ENCODE measurements at places on chromosomes 4 and X.

DNA sequence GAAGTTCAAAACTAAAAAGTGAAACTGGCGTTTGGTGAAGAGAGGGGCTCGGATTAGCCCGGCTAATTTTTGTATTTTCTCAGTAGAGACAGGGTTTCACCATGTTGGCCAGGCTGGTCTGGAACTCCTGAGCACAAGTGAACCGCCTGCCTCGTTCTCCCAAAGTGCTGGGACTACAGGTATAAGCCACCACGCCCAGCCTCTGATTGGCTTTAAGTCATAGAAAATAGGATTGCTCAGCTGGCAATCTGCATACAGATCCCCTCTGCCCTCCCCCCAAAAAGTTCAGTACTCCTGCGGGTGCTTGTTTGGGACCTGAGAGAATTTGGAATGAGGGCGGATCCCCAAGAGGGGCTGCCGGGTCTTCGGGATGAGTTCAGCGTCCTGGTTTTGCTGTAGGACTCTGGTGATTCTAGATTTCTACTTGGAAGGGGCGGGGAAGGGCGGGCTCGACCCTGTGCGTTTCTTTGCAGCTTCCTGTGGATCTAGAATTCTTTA, 537 bp upstream of the PRKX start:
- no peak for DNase-seq

DNA sequence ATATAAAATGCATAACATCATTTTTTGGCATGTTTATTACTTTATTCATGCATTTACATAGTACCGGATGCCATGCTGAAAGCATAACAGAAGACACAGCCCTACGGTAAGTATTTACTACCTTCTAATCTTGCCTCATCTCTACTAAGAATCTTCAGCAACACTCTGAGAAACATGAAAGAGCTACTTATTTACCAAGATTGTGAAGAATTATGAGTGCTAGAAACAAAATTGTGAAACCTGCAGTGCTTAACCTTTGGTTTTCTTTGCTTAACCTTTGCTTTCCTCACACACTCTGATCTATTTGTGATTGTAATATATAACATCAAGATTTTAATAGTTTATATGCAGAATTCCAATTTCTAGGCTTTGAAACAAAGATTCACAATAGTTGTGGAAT, 7.4 kb downstream of the ANTXR2 start:
- no peak for DNase-seq

- DNase-seq = no peak
Measured at GRCh38 chr4:147017081-147017480, 71.4 kb upstream of the TTC29 start.

GRCh38 chr4:22129454-22130029, 181.0 kb upstream of the KCNIP4 start:
- no peak for DNase-seq

DNA sequence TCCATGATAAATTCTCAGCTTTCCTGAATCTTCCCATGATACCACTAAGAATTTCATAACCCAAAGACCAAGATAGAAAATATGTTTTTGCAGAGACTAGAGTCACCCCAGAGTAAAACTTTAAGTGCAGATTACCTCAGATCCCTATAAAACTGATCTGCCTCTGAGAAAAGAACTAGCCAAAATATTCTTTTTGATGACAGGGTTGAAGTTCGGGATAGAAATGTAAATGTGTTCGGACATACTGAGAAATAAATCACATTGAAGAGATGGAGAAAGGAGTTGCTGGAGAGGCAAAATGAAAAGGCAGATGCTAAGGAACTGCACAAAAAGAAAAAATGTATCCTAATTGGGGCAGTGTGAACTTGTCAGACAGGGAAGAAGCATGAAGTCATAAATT, 501.8 kb downstream of the ANKRD50 start:
- DNase-seq = no peak

- DNase-seq = no peak
Measured at GRCh38 chrX:120087289-120088017, 10.0 kb upstream of the RHOXF2B start.

DNA sequence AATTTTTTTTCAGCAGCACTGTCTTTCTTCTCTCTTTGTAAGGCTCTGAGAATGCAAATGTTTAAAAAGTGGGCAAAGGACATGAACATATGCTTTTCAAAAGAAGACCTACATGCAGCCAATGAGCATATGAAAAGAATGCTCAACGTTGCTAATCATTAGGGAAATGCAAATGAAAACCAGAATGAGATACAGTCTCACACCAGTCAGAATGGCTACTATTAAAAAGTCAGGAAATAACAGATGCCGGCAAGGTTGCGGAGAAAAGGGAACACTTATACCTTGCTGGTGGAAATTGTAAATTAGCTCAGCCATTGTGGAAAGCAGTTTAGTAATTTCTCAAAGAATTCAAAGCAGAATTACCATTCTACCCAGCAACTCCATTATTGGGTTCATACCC, 51.6 kb downstream of the BMP15 start:
- DNase-seq = no peak

DNA sequence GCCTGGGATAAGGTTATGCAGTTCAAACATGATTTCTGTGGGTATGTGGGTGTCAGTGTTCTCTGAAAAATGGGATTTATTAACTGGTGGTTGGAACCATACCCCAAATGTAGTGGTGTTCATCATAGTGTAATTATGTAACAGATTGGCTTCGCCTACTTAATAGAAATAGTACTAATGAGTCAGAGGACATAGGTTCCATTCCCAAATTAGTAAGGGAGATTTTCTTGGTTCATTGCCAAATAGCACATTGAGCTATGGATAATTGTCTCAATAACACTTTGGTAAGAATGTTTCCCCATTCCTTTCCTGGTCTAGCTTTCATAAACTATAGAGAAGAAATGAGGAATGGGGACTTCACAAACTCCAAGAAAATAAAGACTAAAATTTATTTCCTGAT, 20.5 kb upstream of the CYBB start:
- no peak for DNase-seq

DNA sequence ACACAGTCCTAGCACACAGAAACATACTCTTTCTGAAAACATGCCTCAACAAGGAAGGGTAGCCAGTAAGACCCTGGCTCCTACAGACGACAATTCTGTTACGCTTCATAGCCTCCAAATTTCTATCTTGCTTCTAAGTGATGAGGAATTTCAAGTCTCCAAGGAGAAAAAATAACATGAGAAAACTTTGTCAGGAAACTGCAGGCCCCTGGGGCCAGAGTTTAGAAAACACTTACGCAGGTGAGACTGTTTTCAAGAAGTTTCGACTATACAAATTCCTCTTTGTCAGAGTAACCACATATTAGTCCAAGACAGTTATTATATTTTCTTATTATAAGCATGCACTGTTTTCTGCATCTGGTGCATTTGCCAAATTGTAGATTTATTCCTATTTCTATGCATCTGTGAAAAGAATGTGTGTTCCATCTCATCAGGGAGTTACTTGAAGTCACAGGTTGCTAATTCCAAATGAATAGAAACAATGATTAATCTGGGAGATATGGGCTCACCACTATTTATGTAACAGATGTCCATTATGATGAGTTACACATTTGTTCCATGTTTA, 30.3 kb upstream of the HCCS start:
- no peak for DNase-seq

GRCh38 chr4:6250235-6250983, 19.2 kb upstream of the WFS1 start:
- peak; percentile 76 for DNase-seq

DNA sequence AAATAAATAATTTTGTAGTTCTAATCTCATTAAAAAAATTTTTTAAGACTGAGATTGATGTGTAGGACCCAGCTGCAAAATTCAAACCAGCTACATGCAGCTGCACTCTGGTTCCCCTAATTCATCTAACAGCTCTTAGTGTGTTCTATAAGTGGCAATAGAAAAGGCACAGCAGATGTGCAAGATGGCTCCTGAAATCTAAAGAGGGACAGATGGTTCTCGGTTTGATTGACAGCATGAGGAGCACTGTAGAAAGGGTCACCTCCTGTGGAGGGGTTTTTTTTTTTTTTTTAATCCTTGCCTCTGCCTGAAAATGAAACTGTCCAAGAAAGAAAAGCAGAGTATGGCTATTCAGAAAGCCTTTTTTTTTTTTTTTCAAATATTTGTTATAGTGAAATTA, 16.9 kb upstream of the OCIAD1 start:
- DNase-seq = no peak

DNA sequence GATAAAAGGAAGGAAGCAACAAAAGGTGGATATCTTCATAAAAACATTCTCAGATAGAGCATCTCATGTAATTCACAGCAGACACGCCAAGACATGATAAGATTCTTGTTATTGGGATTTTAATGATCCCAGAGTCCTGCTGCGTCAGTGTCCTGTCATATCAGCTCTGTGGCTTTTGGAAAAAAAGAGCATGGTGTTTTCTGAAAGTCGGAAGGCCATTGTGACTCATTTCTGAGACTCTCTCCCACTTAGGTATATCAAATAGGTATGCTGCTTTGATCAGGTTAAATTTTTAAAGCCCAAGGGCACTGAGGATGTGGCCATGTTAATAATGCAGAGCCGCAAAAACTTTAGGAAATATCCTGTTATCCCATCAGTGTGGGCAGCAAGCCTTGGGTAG, 481.0 kb downstream of the KCNIP4 start:
- DNase-seq = no peak

DNA sequence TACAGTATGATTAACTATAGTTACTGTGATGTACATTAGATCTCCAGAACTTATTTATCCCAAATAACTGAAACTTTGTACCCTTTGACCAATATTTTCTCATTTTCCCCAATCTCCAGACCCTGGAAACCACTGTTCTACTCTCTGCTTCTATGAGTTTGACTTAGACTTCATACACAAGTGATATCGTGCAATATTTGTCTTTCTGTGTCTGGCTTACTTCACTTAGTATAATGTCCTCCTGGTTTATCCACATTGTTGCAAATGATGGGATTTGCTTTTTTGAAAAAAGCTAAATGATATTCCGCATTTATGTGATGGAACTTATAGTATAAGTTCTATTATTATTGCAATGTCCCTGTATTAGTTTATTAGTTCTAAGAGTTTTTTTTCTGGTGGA, 81.8 kb upstream of the SOD3 start:
- DNase-seq = no peak

DNA sequence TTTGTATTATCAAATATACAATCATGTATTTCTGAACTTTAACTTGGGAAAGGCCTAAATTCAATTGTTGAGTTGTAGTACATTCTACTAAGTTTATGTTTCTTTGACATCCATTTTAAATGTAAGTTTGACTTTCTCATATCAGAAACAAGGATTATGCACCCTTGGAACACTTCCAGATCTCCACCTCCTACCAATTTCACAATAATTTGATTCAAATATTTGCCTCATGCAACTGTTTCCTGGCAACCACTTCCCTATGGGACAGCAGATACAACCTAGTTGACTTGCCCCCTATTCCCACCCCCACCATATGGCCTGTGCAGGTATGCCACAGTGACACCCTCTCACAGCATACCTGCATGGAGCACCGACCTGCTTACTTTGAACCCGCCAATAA, 506.4 kb upstream of the PABPC4L start:
- no peak for DNase-seq

GRCh38 chrX:31397119-31397518, 325.3 kb upstream of the FTHL17 start:
- no peak for DNase-seq

GRCh38 chrX:43375136-43375535, 281.0 kb upstream of the MAOA start:
- DNase-seq = no peak

GRCh38 chr4:88017516-88018297, 10.3 kb downstream of the PKD2 start:
- DNase-seq = no peak

- no peak for DNase-seq
Measured at GRCh38 chrX:54157561-54157960, 25.5 kb downstream of the FAM120C start.

- no peak for DNase-seq
Measured at GRCh38 chr4:2226261-2226660, 15.7 kb downstream of the HAUS3 start.

GRCh38 chr4:20219521-20219920, 32.2 kb upstream of the SLIT2 start:
- DNase-seq = no peak

- no peak for DNase-seq
Measured at GRCh38 chrX:30822764-30823163, 66.3 kb downstream of the TAB3 start.

GRCh38 chr4:151649479-151649878, 111.3 kb downstream of the GATB start:
- no peak for DNase-seq

- peak; percentile 94 for DNase-seq
Measured at GRCh38 chr4:8428288-8429097, 12.0 kb downstream of the ACOX3 start.

DNA sequence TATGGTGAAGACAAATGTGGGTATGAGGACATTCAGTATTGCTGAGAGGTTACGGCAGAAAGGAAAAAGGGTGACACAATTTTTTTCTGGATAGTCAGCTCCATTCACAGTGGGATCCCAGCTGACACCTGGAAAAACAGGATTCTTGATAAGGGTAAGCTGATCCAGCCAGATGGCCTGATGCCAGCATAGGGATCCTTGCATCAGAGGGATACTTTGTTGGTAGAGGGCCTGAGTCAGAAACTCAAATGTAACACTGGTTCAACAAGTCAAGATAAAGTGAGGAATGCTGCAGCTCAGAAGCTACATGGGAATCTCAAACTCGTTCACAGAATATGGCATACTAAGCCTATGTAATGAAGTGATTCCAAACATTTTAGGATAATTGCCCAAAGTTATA, 726.7 kb downstream of the C4orf33 start:
- no peak for DNase-seq

- no peak for DNase-seq
Measured at GRCh38 chr4:106371161-106371560, 2.6 kb upstream of the GIMD1 start.

- DNase-seq = no peak
Measured at GRCh38 chr4:128768373-128768996, 41.0 kb upstream of the JADE1 start.

DNA sequence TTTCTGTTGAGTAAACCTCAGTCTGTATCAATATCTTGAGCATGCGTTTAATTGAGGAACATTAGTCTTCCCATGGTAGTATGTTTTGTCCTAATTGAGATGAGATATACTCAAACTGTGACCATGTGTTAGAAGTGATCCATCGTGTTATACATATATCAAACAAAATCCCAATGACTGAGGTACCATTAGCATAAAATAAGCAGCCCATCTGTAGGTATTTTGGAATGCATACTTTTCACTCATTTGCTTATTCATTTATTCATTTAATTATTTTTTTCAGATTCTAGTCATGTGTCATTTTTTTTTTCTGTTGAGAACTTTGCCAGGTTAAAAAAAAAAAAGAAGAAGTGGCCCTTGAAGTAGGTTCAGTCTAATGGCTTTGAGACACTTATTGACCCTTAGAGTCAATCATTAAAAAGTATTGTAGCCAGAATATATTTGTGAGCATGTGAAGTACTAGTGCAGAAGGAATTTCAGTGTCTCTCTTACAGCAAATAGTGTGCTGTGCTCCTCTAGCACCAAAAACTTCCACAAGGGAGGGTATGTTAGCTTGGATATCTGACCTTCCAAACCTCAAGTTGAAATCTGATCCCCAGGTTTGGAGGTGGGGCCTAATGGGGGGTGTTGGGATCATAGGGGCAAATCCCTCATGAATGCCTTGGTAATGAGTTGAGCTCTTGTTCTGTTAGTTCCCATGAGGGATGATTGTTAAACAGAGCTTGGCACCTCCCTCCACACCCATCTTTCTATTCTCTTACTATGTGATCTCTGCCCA, 130.8 kb upstream of the NPY2R start:
- no peak for DNase-seq

Measured in CD4-positive, alpha-beta T cell treated with Interleukin-12 subunit alpha and Interleukin-12 subunit beta, for 1 hour (primary cell).